ENCODE measurements at places on chromosomes 16 and 17.

DNA sequence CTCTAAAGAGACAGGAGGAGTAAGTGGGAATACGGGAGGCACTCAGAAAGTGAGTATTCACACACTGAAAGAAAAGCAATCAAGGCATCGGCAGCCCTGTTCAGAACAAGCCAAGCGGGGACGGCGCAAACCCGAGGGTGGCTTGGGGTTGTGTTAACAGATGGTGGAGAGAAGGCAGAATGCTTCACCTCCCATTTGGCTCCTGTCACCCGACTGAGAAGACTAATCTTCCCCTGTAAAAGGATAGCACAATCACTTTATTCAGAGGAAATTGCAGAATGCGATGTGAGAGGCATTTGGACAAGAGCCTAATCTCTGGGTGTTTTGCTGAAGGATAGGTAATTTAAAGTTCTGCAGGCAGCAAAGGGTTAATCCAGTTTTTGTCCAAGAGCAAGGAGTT is 119.3 kb upstream of the WSCD1 start:
- no peak for DNase-seq

- DNase-seq = no peak
Observed at GRCh38 chr17:10812674-10813073, 8.8 kb upstream of the TMEM238L start.

DNA sequence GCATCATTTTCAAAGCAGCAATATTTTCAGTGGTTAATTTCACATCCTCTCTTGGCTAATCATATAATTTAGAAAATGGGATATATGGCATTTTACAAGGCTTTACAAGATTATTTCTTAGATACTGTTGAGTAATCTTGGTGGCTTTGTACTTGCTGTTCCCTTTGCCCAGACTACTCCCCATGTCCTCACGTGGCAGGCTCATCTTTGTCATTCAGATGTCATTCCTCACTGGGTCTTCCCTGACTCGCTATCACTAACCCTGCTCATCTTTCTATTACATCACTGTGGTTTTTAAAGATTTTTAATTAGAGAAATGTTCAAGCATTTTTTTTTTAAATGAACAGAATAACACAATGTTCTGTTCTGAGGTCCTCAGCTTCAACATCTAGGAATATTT is 240.0 kb upstream of the IRX5 start:
- no peak for DNase-seq

- DNase-seq = no peak
Observed at GRCh38 chr16:58120234-58120633, 8.9 kb downstream of the CFAP20 start.

GRCh38 chr17:1362964-1363363 is 37.1 kb downstream of the YWHAE start:
- DNase-seq = no peak

DNA sequence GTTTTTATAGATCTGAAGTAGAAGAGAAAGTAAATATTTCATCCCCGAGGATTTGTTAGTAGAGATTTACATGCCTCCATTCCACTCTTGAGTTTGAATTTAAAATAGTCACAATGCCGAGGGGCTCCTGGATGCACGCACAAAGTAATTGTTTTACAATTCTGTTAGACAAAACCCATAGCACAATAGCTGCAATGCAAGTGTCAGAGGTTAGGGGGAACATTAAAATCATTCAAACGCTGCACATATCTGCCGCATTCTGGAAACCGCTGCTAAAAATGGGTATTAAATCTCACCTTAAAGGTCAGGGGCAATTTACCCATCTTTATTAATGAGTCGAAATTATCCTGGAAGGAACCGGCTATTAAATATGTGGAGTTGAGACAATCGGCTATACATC is 528.5 kb upstream of the HSBP1 start:
- DNase-seq = no peak

- DNase-seq = no peak
Observed at GRCh38 chr16:583815-584591, 5.9 kb upstream of the RAB40C start.

DNA sequence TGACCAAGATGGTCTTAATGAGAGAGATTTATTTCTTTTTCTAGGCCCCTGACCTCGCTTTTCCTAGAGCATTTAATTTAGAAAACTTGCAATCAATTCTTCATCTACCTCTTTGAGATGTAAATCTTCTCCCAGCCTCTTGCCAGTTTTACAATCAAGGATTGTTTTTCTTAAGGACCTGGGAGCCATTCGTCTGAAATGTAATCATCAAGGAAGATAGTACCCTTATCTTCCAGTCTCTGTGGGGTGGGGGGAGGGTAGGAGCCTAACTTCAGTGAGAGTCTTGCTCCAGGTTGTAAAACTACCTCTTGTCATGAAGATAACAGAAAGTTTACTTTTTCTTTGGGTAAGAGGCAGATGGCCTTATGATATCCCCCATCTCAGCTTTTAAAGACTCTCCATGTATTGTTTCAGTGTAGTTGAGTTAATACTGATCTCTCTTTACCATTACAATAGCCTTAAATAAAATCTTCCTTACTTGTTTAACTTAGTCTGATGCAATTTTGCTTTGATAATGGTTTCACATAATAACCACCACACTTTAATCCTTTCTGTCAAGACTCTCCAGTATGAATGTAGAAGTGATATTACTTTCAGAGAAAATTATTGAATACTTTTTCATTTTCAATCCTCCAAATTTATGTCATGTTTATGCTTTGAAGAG is 110.2 kb upstream of the CPHXL start:
- no peak for DNase-seq

- no peak for DNase-seq
Observed at GRCh38 chr16:2990891-2991290, 10.6 kb upstream of the PKMYT1 start.

GRCh38 chr16:1351215-1351581 is 480 bp downstream of the TSR3 start:
- no peak for DNase-seq

DNA sequence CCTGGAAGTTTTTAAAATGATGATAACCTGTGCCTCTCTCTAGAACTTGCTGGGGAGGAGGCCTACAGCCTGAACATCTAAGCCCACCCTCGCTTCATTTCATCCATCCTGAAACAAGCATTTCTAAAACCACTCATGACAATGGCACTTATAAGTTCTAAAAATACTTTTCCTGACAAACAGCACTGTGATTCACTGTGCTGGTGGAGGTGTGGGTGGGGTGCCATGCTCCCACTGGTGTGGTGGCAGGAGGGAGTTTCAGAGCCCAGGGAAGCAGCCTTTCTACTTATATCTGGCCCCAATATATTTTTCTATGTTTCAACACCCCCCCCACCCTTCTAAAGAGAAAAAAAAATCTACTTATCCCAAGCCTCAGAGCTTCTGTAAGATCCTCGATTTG is 52.6 kb downstream of the RAB11FIP4 start:
- DNase-seq = no peak

DNA sequence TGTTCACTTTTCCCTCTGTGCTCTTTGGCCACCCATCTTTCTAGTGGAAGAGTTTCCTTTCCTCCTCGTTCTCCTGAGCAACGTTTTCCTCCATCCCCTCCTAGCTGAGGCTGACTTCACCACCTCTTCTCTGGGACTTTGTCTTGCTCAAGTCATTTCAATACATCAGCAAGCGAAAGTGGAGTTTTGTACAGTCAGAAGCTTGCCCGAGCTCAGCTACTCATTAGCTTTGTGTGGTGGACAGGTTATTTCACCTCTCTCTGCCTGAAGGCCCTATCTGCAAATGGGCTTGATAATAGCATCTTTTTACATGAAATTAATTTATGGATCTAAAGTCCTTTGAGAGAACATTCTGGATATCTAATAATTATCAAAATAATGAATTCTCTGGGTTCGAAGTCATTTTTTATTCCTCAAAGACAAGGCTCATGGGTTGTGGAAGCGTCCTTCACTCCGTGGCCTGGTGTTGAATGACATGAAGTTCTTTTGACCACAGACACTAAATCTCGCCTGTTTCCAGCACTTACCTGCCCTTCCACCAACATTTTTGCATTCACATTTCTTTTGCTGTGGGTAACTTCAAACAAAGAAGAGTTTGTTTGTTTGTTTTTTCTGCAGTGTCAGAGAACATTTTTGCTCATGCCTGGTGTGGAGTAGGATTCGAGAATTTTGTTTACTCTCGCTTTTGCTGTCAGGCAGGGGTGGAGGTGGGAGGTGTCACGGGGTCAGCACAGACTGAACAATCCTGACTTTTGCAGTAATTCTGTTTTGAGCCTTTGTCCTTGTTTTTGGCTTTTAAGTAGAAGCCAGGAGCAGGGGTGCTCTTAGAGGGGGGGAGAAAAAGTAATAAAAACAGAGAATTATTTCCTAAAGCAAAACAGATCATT is 155.0 kb upstream of the CACNG5 start:
- no peak for DNase-seq

Measured in T-helper 2 cell treated with Interferon-gamma antibody and Interleukin-4, amounts not matched to agents 5 μg/mL and 100 μg/mL, for 36 hours (primary cell).